Hindlimb muscle (tissue), 1 donor: ENCODE measurements at places on chromosomes 2 and 18.

DNA sequence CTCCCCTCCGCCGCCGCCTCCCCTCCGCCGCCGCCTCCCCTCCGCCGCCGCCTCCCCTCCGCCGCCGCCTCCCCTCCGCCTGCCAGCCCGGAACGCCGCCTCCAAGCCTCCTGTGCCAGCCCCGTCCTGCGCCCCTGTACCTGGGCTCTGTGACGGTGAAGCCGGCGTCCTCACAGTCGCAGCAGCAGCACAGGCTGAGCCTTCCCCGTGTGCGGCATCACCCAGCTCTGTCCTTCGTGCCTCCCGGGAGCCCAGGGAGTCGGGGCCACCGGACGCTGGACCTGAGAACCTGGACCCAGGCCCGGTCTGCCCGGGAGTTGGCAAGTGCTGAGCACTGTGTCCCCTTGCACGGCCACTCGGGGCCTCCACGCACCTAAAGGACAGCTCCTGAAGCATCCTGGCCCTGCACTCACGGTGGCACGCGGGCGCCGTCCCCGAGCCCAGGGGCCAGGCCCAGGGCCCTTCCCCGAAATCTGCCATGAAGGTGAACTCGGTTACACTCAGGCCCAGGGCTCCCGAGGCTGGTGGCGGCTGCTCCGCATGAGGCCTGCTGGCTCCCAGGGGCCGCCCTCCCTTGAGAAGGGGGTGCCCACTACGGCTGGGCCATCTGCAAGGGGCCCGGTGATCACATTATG is 32.9 kb downstream of the RTP5 start:
- no peak for DNase-seq

- no peak for DNase-seq
Observed at GRCh38 chr2:184210329-184210728, 388.0 kb upstream of the ZNF804A start.

DNA sequence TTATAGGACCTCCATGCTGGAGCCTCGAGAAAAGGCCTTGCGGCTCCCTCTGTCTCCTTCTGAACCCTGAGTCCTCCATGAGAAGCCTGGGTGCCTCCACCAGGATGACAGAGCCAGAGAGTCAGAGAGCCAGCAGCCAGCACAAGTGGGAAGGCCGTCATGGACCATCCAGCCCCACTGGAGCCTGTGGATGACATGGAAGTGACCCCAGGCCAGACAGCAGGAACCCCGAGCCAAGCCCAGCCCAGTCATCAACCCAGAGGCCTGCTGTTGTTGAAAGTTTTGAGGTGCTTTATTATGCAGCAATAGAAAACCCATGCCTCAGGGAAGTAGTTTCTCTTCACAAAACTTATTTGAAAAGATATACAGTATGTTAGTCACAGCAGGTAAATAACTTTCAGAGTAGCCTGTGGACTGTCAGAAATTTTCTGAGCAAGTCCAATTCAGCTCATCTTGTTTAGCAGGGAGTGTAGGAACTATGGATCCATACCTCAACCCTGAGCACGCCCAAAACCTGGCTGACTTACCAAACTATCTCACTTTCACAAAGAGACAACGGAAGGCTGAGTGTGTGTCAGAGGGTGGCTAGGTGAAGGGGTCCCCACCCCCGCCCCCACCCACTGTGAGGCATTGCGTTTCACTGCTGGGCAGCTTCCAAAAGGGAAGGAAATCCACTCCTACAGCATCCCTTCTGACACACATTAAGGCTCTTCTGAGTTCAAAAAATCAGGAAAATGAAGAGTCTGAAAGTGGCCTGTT is 79.9 kb upstream of the NDUFV2 start:
- no peak for DNase-seq

- no peak for DNase-seq
Observed at GRCh38 chr2:2823061-2823753, 492.1 kb upstream of the MYT1L start.

DNA sequence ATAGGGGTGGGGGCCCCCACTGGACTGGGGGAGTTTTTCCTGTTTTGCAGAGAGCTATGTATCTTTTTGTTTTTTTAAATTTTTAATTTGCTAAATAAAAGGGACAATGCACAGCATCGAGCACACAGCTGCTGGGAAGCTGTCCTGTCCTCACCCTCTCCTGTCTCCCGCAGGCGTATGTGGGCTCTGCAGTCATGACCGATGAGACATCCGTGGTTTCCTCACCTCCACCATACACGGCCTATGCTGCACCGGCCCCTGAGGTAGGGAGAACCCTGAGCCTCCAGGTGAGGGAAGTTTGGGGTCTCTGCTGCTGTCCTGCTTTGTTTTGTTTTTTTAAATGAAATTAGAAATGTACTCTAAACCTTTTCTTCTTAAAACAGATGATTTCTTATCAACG is 27.6 kb downstream of the PLEKHB2 start:
- DNase-seq: no peak

DNA sequence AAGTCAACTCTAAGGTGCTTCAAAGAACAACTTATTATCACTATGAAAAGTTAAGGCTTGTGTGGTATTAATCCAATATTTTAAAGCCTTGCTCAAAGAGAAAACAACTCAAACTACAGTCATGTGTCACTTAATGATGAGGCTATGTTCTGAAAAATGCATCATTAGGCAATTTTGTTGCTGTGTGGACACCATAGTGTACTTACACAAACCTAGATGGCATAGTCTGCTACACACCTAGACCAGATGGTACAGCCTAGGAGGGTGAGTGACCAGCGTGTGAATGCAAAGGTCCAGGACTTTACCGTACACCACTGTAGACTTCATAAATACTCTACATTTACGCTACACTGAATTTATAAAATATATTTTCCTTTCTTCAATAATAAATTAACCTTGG is 3.0 kb downstream of the MBOAT2 start:
- DNase-seq: no peak

DNA sequence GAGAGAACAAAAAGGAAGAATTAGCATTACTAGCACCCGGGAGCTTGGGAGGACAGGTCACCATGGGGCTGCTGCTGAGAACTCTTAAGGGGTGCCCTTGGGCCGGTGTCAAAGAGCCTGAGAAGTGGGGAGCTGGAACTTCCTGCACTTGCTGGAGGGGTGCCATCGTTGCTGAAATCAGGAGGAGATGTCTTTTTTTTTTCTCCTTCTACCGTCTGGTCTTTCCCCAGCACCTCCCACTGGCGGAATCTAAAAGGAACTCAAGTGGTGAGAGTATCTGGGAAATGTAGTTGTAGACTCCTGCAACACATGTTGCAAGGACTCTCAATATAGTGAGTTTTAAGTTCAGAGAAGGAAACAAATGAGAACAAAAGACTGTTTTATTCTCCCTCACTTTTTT is 6.1 kb upstream of the AMMECR1L start:
- DNase-seq: no peak

- DNase-seq: no peak
Observed at GRCh38 chr2:145558617-145559350, 1038.9 kb upstream of the ZEB2 start.

DNA sequence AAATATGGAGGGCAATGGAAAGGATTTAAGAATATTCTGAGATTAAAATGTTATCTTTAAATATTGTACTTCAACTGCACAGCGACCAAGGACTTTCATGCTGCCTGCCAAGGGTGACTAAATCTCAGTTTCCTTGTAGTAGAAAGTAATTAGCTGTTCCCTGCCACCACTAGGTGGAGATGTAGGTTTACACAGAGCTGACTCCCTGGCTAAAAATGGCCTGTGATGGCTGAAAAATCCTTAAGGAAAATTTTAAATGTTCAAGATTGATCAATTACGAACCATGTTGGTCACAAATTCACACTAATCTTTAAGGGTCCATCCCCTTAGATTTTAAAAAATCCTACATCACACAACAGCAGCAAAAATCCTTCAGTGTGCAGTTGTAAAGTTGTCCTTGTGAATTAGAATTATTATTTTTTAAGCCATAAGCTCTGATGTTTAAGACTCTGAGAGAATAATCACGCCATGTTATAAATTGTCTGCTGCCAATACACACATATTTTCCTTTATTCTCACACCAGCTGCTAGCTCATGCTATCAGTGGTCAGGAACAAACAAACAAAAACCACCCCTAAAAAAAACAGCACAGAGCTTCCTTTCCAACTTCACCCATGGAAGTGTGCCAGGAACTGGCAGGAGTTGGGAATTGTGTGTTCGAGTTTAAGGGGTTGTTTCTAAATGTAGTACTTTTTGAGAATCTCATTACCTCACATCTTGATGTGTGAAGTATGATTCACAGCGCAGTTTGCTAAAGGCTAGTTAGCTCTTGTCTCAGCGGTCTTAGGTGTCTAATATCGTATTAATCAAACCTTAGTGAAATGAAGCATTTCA is 399.8 kb downstream of the TMEM182 start:
- DNase-seq: peak; percentile 25

- DNase-seq: no peak
Observed at GRCh38 chr18:8504880-8505435, 104.3 kb upstream of the RAB12 start.

GRCh38 chr2:29951576-29951975 is 30.2 kb upstream of the ALK start:
- no peak for DNase-seq

GRCh38 chr18:3468066-3468705 is 18.2 kb downstream of the TGIF1 start:
- DNase-seq: no peak

DNA sequence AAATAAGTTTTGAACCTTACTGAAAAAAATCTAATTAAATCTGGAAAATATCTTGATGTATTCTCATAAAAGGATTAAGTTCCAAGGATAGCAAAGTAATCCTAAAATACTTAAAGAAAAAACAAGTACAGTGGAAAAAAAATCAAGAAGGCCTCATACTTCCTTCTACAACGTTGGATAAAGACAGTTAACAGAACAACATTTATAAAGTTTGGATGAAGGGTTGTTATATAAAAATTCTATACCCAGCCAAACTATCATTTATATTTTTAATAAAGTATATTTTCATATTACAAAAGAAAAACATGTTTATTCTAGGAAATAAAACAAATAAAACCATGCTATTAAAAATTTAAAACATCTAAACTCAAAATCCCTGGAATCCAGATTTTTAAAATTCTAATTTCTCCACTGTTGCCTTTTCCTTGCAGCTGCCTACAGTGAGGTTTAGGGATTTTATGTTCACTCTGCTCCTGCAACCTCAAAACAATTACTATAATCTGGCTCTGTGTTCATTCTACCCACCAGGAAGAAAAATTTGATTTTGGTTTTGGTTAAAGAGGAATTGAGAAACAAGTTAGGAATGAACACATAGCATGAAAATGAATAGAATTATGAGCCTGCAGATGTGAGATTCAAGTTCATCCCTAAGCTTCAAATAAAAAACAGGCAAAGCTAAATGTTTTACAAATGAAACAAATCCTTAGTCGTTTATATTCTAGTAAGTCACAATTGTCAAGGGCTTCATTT is 142.8 kb downstream of the LPIN1 start:
- DNase-seq: no peak

GRCh38 chr2:231190531-231191197 is 7.8 kb upstream of the ARMC9 start:
- DNase-seq: peak; percentile 46

GRCh38 chr2:191749181-191749540 is 71.2 kb downstream of the NABP1 start:
- no peak for DNase-seq

GRCh38 chr2:72942293-72942692 is 25.0 kb downstream of the EMX1 start:
- DNase-seq: no peak

- no peak for DNase-seq
Observed at GRCh38 chr2:212097001-212097400, 441.6 kb downstream of the ERBB4 start.

DNA sequence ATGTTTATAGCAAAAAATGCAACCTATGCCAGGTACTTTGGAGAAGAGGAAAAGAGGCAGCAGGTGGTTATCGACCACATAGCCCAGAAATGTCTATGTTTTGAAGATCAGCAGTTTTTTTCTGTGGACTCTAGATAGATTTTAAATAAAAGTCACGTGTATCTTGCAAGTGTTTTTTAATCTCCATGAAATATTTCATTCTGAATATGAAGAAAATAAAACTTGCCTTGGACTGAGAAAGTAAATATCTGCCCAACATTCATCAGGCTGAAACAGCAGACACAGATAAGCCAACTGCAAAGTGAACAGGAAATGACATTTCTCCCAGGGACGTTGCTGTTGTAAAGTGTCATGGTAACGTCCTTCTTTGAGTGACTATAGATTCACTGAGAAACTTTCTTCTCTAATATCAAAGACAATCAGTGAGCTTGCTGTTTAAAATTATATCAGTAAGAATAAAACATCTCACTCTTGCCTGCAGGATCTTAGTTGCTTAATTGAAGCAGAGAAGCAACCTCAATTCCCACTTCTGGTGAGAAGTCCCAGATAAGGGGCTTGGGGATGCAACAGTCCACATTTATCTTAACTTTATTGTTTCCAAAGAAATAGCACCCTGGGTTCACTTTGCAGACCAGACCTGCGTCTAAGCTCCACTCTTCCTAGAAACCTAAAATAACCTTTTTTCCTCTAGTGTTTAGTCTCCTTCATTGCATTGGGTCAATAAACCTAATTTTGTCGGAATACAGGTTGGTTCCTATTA is 6.3 kb downstream of the MYOM1 start:
- no peak for DNase-seq

- no peak for DNase-seq
Observed at GRCh38 chr18:57544936-57545660, 41.4 kb downstream of the FECH start.

GRCh38 chr18:76161983-76162382 is 333.1 kb downstream of the ZNF516 start:
- no peak for DNase-seq
